ENCODE measurements at places on chromosomes 13 and 19.

DNA sequence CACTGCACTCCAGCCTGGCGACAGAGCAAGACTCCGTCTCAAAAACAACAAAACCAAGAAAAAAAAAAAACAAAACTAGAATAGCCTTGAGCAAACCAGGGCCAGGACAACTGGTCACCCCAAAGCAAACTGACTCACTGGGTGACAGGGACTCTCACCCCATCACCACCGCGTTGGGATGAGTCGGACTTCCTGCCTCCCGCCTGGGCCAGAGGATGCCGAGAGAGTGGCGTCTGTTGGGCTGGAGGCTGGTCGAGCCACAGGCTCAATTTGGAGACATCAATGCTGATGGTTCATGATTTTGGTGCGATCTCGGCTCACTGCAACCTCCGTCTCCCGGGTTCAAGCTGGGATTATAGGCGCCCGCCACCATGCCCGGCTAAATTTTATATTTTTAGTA, 11.6 kb downstream of the TMPRSS9 start:
- no peak for DNase-seq

GRCh38 chr19:14830702-14831101, 4.3 kb downstream of the OR7A5 start:
- no peak for DNase-seq

- DNase-seq, result no peak
These were observed 17.1 kb downstream of the UCHL3 start for GRCh38 chr13:75566658-75567057.

DNA sequence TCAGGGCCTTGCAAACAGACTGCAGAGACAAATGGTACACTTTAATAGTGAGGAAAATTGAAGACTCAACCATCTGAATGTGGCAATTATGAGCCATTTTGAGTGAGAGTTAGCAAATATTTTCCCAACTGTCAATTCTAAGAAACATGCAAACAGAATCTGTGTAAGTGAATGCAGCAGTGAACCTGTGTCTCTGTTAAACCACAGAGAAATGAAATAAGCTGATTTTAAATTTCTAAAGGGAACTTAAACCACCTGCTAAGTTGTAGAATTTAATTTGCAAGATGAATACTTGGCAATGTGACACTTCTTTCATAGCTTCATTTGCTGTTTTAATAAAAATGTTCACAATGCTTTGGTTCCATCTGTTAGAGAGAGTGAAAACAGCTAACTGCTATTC, 42.0 kb upstream of the TDRD3 start:
- no peak for DNase-seq

GRCh38 chr19:48716562-48717291, 2.8 kb downstream of the MAMSTR start:
- DNase-seq, result peak; percentile 43

- DNase-seq, result no peak
These were observed 3.9 kb downstream of the SLC25A15 start for GRCh38 chr13:40793339-40793738.

DNA sequence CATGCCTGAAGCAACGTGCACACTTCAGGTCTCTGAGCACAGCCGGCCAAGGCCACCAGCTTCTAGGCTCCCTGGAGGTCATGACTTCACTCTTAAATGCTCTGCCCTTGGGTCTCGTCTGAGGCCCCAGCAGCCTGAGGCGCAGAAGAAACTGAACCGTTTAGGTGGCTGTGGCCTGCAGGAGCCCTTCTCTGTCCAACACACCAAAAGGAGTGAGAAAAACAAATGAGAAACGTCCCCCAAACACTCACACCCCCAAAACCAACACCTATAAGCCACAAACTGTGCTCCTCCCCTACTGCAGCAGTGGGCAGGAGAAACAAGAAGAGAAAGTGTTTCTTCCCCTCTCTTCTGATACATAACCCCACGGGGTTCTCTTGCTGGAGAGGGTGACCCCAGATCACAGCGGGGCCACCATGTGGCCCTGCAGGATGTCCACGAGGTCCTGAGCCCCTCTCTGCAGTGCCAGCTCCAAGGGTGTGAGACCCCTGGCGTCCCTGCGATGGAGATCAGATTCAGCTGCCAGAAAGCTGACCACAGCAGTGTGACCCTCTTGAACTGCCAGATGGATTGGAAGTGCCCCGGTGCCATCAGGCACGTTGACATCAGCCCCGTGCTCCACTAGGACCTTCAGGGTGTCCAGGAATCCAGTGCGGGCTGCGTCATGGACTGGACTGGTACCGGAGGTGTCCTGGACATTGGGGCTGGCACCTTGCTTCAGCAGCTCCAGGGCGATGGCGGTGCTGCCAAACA, 1.0 kb upstream of the KRI1 start:
- DNase-seq, result no peak

DNA sequence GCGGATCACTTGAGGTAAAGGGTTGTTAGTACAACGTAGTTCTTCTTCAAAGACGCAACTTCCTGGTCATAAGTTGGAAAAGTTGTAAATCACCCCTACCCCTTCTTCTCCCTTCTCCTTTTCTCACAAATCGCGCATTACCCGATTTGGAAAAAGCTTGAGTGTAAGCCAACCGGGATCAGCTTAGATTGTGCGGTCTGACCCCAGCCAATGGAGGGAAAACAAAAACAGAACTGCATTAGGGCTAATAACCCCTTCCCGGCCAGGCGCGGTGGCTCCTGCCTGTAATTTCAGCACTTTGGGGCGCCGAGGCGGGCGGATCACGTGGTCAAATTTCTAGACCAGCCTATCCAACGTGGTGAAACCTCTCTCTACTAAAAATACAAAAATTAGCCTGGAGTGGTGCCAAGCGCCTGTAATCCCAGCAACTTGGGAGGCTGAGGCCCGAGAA, 806 bp downstream of the ZNF90 start:
- DNase-seq, result no peak

DNA sequence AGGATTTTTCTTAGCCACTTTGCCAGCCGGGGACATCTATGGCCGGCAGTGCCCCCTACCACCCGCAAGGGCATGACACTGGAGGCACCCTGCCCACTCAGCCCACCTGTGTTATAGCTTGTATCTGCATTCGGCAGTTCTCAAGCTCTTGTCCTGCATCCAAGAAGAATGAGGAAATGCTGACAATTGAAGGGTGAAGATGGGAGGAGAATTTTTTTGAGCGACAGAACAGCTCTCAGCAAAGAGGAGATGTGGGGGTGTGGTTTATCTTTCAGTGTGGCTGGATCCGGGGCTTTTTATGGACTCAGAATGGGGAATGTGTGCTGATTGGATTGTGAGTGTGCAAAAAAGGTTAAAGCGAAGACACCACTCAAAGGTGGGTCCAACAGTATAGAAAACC, 5.4 kb upstream of the C19orf38 start:
- DNase-seq, result no peak

- DNase-seq, result no peak
These were observed 12.3 kb downstream of the CIB3 start for GRCh38 chr19:16160943-16161560.

- peak; percentile 24 for DNase-seq
These were observed 643 bp downstream of the SLC7A1 start for GRCh38 chr13:29594710-29595379.

DNA sequence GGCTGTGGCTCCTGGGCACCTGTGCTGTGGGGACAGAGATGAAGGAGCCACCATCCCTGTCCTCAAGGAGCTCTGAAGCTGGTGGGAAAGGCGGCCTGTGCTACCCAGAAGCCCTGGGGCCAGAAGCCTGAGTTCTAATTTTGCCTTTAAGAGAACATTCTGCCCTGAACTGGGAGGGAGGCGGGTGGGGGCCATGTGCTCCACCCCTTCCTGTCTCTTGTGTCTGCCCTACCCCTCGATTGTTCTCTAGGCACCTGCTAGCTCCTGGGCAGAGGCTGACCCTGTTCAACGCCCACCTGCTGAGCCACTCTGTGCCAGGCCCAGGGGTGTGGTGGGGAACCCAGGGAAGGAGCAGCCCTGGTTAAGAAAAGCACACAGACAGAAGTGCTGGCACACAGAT, 5.9 kb downstream of the TRAPPC6A start:
- no peak for DNase-seq

GRCh38 chr19:33133438-33134031, 1.6 kb downstream of the WDR88 start:
- DNase-seq, result no peak

All from NCI-H1092 (cell line).